Activated naive CD4-positive, alpha-beta T cell treated with Interleukin-2 at 50 U/mL for 16 hours (primary cell): ENCODE measurements at places on chromosomes 2 and 18.

DNA sequence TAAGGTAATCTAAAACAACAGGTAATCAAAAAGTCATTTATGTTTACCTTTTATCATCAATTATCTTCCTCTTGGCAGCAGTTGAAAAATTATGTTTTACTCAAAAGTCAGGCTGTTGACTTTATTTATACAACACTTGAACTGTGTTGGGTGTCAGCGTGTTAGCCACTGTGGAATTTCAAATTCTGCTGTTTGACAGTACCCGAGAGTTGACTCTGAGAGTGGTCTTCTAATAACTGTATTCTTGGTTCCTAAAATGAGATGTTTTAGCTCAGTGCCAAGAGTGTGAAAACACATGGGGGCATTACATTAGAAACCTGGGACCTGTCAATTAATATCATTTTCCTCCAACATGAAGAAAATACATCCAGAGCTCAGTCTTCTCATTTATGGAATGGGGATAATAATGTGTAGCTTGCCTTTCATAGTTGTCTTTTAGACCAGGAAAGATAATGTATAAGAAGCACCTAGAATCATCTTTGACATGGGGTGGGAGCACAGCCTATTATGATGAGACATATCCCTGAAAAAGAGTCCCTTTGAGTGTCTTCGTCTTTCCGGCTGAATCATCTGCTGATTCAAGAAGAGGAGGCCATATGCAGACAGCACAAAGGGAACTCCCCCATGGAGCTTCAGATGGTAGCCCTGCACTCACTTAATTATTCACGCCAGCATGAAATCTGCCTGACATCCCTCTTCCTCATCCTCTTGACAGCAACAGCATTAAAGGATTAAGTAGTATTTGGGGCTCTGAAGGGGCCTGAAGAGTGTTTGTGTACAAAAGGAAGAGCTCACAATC, 89.1 kb downstream of the AFF3 start:
- no peak for DNase-seq

- no peak for DNase-seq
These were observed 62.8 kb upstream of the CYP26B1 start for GRCh38 chr2:72210470-72210869.

DNA sequence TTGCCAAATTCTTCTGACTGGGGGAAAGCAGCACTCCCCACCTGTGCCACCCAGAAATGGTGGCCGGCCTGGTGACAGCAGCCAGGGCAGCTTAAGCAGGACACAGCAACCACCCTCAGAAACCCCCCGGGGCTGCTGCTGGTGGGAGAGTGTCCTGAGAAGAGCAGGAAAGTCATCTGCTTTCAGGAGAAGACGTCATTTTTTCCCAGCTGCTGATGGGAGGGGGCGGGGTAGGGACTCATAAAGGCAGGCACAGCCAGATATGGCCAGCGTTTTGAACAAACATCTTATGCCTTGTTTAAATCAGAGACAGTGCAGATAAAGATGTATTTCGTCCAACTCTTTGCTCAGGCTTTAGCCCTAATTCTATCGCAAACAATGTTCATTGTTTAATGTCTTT, 139.5 kb downstream of the LRRC30 start:
- DNase-seq, result no peak

GRCh38 chr2:121336528-121337294, 51.7 kb upstream of the TFCP2L1 start:
- DNase-seq, result no peak

- DNase-seq, result no peak
These were observed 213.8 kb upstream of the MGAT5 start for GRCh38 chr2:134039912-134040581.

DNA sequence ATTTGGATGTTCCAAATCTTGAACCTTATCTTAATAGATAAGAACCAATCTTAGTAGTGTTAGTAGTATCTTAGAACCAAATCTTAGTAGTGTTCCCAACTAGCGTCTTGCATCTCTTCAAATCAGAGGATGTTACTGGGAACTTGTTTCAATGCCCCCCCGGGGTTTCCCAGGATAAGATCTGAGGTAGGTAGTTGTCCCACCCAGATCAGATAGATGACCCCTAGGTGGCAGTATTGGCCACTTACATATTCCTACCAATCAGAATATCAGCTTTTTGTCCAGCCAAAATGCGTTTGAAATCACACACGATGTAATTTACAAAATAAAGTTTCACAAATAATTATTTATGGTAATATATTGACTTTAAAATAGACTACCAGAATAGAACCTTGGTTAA, 314.8 kb downstream of the MBD2 start:
- DNase-seq, result peak; percentile 4

- no peak for DNase-seq
These were observed 339.8 kb upstream of the CDH7 start for GRCh38 chr18:65411061-65411460.

GRCh38 chr2:80293039-80293438, 11.5 kb downstream of the LRRTM1 start:
- DNase-seq, result no peak

- no peak for DNase-seq
These were observed 53.3 kb downstream of the INHBB start for GRCh38 chr2:120398996-120399888.

GRCh38 chr2:65436169-65436823, 3.9 kb upstream of the SPRED2 start:
- peak; percentile 29 for DNase-seq

- no peak for DNase-seq
These were observed 32.2 kb upstream of the RPE start for GRCh38 chr2:209970271-209970670.

GRCh38 chr2:188193230-188193629, 98.4 kb upstream of the GULP1 start:
- DNase-seq, result no peak

DNA sequence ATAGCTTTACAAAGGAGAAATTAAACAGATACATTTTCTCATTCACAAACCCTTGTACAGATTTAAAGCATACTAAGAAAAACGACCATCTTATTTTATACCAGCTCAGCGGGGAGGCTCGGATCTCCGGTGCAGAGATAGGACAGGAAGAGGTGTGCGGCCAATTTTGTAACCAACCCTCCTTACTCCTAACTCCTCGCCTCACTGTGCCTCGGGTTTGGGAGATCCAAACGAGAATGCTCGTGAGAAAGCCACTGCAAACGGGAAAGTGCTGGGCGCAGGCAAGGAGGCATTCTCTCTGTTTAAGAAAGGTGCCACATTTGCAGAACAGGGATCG, 1.2 kb downstream of the KDSR start:
- no peak for DNase-seq

DNA sequence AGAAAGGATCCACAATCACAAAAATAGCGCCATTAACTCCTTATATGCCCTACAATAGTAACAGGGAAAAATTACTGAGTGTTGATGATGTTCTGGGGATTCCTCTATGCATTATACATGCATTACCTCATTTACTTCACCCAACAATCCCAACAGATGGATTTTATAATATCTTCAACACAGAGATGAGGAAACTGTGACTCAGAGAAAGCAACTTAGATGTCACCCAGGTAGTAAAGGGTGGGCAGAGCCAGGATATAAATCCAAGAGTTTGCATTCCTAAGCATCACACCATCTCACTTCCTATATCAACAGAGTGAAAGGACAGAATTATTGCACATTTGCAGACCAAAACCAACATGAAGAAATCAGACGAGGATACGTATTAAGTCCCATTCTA, 144.2 kb downstream of the TCF4 start:
- DNase-seq, result no peak

DNA sequence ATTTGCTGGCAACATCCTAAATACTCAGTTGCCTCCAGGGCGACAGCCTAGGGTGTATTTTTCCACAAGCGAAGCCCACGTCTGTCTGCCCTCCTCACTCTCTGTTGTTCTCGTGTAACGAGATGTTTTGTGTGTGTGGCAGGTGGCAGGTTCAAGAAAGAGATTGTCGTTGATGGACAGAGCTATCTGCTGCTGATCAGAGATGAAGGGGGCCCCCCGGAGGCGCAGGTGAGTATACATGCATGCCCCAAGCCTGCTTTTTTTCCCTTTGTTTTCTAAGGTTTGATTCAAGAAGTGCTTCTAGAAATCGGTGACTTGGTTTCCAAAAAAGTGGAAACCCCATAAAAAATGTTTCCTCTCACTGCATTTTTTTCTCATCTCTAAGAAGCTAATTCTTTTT, 247.0 kb downstream of the AGAP1 start:
- no peak for DNase-seq

GRCh38 chr2:240645346-240645745, 20.1 kb downstream of the GPR35 start:
- DNase-seq, result no peak

- no peak for DNase-seq
These were observed 108.7 kb downstream of the ANKRD44 start for GRCh38 chr2:197201874-197202273.

DNA sequence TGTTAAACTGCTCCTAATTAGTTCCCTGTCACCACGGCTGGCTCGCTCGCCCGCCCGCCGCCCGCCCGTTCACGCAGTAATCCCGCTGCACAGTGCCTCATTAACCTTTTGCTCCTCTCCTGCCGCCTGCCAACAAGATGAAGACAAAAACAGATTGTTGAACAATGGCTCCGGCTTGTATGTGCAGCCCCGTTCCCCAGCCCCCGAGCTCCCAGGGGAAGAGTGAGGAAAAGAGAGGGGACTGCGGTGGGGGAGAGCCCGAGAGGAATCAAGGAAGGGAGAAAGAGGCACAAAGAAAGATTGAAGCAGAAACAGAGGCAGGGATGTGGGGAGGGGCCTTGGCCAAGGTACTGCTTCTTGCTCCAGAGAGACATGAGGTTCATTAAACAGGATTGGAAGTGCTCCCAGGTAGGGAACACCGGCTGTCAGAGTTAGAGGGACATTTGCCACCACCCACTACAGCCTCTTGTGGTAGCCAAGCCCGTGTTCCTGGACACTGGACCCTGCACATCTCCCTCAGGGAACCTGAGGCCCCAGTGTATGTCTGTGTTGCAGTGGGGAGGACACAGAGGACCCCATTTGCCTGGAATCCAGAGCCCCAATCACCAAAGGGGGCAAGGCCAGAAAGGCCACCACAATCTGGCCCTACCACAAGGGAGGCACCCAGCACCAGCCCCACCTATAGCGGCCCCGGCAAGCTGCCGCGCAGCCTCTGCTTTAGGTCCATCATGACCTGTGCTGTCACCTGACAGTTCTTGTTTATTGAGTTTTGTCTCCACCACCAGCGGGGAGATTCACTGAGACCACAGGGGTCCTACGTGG, 38.1 kb downstream of the EMX1 start:
- no peak for DNase-seq

- no peak for DNase-seq
These were observed 124.0 kb downstream of the HDAC4 start for GRCh38 chr2:239276851-239277250.
